Activated T-cell treated with anti-CD3 and anti-CD28 coated beads, Interleukin-2, amount 50 U/mL, for 72 hours (primary cell): ENCODE measurements at places on chromosomes 16 and 17.

DNA sequence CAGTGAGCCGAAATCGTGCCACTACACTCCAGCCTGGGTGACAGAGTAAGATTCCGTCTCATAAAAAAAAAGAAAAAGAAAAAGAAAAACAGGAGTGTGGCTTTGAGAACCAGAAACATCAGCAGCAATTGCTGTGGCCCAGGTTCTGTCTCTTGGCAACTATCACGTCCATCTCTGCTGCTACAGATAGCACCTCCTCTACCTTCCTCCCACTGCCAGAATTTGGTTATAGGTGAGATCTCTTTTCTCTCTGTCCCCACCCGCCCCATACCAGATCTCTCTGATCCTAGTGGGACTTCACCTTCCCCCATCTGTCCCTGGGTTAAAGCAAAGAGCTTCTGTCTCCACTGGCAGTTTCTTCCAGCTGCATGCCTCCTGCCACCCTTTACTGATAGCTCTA, 3.1 kb downstream of the TLCD2 start:
- no peak for DNase-seq

DNA sequence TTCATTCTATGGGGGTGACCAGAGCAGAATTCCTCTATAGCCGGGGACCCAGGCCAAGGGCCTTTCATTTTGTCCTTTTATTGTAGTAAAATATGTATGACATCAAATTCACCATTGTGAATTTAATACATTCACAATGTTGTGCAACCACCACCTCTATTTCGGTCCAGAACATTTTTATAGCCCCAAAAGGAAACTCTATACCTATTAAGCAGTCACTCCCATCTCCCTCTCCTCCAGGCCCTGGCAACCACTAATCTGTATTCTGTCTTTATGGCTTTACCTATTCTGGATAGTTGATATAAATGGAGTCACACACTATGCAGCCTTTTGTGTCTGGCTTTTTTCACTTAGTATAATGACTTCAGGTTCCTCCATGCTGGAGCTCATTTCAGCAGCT, 9.7 kb upstream of the TNS4 start:
- no peak for DNase-seq

DNA sequence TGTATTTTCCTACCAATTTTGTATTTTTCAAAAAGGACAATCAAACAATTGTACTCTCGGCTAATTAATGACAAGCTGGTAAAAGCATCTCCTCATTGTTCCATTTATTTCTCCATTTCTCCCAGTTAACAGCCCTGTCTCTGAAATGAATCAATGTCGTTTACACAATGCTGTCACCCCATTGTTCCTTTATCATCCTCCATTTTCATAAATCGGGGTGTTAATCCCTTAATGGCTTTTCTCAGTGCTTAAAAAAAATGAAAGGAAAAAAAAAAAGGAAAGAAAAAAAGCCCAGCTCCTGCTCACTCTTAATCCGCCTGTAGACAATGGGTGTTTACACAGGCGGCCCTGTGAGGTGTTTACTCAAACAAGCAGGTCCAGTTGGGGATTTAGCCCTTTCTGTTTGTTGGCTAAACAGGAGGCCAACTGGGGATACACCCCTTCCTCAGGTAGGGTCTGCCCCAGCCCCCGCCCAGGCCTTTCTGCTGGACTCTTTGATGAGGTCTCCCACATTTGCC, 86.8 kb upstream of the SALL1 start:
- DNase-seq, result no peak

GRCh38 chr17:39716879-39717536, 13.3 kb downstream of the MIEN1 start:
- DNase-seq, result no peak

GRCh38 chr17:57965521-57966160, 10.4 kb upstream of the CUEDC1 start:
- no peak for DNase-seq

DNA sequence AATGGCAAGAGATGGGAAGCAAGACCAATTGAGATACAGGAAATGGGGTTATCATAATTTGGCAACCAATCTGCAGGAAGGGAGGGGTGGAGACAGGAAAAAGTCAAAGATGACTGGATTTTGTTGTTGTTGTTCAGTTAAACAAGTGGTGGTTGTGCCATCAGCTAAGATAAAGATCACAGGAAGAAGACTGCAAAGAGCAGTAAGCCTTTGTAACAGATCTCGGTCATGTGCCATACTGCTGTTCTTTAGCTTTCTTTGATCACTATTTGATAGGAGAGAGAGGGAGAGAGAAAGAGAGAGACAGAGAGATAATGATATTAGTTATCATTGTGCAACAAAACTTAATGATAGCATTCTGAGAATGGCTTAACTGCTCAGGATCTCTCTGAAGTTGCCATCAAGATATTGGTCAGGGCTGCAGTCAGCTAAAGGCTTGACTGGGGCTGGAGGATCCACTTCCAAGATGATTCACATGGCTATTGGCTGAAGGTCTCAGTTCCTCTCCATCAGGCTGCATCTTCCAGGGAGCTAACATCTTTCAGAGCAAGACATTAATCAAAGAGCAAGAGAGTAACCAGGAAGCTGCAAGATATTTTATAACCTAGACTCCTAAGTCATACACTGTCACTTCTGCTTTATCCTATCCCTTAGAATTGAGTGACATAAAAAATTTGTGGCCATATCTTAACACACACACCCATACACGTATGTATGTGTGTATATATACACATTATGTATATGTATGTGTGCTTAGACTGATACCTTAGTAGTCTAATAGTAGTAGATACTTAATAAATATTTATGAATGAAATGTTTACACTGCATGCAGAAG, 405.0 kb downstream of the SHISA9 start:
- no peak for DNase-seq

GRCh38 chr16:2848933-2849725, 8.8 kb downstream of the PRSS22 start:
- DNase-seq, result no peak

- no peak for DNase-seq
Measured at GRCh38 chr17:9026741-9027140, 5.4 kb downstream of the NTN1 start.

DNA sequence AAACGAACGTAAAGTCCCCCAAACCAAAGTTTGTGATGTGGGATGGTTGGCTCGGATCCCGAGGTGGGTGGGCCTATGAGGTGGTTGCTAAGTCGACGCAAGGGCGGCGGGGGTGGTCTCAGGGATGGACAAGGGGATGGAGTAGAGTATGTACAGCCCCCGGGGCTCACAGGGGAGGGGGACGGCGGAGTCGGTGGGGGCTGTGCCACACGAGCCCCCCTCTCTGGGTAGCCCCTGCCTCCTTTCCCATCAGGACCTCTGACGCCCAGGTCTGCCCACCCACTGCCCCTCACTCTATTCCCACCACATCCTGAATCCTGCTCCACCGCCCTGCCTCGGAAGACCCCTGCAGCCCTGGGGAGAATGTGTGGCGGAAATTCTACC, 15.2 kb downstream of the IL34 start:
- DNase-seq, result no peak
